B cell (primary cell): ENCODE measurements at places on chromosomes 1 and 21.

GRCh38 chr1:173206816-173207568 lies at the start of gene TNFSF4:
TNFSF4 (minus strand) TSS chr1:173207331; CDS start chr1:173207176, 155 bp downstream.
- peak; percentile 31 for DNase-seq

DNA sequence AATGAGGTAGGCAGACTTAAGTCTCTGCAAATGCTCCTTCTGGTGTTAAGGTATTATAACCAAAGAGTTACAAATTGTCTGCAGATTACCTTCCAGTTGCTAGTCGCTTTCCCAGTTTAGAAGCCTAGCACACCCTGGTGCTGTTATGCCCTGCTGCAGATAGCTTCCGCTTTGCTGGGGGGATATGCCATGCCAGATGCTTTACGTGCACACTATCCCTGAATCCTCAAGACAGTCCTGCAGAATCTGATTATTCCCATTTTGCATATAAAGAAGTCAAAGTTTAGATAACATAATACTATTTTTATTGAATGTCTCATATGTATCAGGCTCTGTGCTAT lies 166.5 kb downstream of the DHRS3 start:
- no peak for DNase-seq

- no peak for DNase-seq
Observed at GRCh38 chr21:18041012-18041411, 203.6 kb upstream of the CHODL start.

- DNase-seq = no peak
Observed at GRCh38 chr1:246159279-246160227, 347.5 kb downstream of the SMYD3 start.

DNA sequence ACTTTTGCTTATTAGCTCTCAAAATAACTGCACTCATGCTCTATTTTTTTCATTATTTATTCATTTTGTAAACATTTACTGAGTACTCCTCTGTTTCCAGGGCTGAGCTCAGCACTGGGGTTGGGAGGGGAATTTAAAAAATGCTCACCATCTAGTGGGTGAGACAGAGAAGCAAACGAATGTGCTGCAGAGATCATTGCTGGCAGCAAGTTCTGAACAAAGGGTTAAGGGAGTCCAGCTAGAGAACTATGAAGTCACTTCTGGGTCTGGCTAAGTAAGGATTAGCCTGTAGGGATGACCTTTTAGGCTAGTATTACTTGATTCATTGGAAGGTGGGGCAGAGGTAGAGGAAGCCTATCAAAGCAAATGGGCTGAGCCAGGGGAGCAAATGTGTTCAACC lies 99.1 kb upstream of the ZNF644 start:
- no peak for DNase-seq

- DNase-seq = no peak
Observed at GRCh38 chr1:84845357-84845756, 47.6 kb downstream of the LPAR3 start.
